Eye (tissue), 1 donor: ENCODE measurements at places on chromosomes 7 and 10.
A peak's percentile ranks its signal among the peaks of the same experiment; 100 is the strongest.

DNA sequence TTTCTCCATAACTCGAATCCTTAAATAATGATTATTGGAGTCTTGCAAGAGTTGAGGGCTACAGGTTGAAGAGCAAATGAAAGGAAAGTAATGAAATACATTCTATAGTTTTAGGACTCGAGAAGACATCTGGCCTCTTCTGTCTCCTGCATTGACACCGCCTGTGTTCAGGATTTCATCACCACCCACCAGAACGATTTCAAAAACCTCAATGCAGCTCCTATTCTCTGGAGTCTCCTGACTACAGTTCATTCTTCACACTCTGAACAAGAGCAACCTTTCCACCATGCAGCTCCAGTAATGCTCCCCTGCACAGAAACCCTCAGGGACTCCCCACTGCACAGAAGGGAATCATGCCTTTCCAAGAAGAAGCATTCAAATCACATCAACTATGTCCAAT lies 5.5 kb downstream of the IL15RA start:
- no peak for DNase-seq

DNA sequence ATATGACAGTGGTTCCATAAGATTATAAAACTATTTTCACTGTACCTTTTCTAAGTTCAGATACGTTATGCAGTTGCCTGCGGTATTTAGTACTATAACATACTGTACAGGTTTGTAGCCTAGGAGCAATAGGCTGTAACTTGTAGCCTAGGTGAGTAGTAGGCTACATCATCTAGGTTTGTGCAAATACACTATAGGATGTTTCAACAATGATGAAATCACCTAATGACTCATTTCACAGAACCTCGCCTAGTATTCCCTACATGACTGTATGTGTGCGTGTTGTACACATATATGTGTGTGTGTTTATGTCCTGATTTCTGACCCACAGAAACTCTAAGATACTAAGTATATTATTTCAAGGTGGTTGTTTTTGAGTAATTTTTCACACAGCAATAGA lies 139.0 kb downstream of the HERPUD2 start:
- no peak for DNase-seq

DNA sequence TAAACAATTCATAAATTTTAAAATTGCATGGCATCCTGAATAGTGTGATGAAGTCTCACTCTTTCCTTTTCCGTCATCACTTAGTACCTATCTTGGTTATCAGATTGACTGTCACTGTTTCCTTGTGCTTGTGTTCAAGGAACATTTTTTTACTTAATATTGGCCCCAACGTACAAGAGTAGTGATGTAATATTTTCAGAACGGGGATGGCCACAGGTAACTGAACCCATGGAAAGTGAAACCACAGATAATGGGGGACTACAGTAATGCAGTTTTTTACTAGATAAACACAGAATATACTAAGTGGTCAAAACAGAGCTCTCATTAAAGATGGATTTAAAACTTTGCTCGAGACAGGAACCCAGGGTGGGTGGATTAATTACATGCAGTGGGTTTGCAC lies 85.4 kb downstream of the MACC1 start:
- DNase-seq: no peak

GRCh38 chr7:130187360-130187759 lies 17.8 kb downstream of the TMEM209 start:
- DNase-seq: no peak

DNA sequence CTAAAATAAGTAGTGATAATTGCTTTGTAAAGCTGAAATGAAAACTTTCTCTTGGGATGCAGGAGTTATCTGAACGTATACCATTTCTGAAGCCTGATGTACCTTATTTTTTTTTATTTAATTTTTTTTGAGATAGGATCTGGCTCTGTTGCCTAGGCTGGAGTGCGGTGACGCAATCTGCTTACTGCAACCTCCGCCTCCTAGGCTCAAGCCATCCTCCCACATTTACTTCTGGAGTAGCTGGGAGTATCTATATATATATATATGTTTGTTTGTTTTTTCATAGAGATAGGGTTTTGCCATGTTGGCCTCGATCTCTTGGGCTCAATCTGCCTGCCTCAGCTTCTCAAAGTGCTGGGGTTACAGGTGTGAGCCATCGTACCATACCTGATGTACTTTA lies 2.4 kb downstream of the PMPCB start:
- DNase-seq: no peak

GRCh38 chr10:69071610-69072009 lies 16.3 kb upstream of the SRGN start:
- DNase-seq: no peak

DNA sequence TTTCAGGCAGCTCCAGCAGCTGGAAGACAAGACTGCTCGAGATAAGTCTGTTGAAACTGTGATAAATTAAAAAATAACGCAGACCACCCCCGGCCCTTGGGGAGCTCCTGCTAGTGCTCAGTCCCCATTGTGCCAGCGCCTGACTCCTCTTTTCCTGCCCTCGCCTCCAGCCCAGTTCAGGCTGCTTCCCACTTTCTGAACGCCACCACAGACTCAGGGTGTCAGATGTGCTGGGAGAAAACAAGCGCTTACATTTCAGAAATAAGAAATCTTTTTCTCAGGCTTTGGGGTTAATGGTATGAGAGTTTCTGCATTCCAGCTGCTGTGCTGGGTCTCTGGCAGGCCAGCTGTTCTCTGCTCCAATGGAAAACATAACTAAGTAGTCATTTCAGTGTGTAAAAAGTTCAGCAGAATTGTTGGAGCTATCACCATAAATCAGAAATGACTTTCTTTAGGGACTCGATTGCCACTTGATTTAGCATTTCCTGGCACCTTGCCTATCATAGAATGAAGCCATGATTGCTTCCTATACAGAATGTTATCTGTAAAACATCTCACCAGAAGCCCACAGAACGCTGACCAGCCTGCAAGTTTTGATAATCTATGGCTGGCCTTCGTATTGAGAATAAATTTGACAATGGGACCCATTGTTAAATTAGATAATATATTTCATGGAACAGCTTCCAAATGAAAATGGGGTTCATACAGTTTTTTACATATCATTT lies 257.0 kb upstream of the ZNF32 start:
- peak; percentile 40 for DNase-seq

DNA sequence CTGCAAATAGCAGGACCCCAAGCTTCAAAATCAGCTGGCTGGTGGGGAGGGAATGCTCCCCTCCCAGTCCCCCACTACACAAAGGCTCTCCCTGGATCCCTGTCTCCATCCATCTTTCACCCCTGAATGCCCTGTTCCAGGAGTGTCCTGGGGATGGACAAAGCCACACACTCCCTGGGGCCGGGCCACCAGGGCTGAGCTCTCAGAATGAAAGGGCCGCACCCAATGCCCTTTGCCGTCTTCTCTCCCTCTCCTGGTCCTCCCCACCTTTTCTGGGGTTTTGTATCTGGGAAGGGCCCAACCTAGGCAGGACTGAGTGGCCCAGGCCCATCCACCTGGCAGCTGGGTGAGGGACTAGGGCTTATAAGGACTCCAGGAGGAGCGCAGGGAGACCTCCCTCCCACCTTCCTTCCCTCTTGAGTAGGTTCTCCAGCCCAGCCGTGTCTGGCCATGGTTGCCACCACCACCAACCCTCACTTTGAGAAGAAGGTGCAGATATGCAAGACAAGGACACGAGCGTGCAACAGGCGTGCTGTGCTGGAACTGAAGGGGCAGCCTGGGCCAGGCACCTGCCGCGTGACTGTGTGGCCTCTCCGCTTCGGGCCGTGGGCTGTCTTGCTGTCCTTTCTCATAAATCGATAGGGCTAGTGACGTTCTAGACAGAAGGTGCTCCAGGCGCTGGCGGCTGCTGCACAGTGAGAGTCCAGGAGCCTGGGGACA lies 157.1 kb downstream of the TCERG1L start:
- DNase-seq: no peak

- no peak for DNase-seq
Measured at GRCh38 chr10:80946957-80947726, 409.4 kb downstream of the SH2D4B start.

DNA sequence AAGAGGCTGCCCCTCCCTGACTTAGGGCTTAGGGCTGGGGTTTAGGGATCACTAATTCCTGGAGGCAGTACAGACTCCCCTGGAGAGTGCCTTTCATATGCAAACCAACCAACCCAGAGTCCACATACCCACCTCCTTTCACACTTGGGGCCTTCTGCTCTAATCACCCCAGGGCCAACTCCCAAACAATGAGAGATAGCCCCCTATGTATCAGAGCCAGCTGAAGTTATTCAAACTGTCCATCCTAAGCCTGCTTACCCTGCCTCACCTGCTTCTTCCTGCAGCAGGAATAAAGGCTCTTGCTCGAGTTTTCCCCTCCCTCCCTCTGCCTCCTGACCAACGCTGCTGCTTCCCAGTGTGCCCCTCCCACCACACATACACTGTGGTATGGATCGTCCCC lies 51.8 kb upstream of the SLC35G1 start:
- DNase-seq: no peak

GRCh38 chr10:12656518-12657142 lies 307.3 kb downstream of the CAMK1D start:
- DNase-seq: no peak

GRCh38 chr10:80462299-80462980 lies 8.3 kb downstream of the TSPAN14 start:
- peak; percentile 46 for DNase-seq

- peak; percentile 8 for DNase-seq
Measured at GRCh38 chr10:26064106-26064505, 130.1 kb downstream of the MYO3A start.

DNA sequence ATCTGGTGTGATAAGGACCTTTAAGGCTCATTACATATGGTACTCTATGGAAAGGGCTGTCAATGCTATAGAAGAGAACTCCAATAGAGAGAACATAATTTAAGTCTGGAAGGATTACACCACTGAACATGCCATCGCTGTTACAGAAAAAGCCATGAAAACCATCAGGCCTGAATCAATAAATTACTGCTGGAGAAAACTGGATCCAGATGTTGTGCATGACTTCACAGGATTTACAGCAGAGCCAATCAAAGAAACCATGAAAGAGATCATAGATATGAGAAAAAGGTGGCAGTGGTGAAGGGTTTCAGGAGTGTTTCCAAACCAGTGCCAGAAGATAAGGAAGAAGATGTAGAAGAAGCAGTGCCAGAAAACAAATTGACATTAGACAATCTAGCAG lies 18.9 kb upstream of the GPR22 start:
- DNase-seq: no peak

DNA sequence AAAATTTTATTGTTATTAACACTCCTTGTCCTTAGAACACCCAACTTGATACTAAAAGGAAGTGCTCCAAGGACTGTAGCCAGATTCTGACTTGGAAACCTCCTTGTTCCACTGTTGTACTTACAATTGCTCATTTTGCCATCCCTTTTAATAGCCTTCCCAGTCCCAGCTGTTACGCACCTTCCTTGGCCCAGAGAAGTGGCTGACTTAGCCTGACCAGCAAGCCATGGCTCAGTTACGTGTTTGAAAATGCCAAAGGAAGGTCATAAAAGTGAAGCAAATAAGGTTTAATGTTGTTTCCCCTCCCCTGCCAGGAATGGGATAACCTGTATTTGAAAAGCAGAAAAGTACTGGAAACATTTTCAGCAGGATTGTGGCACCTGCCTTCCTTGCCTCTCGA lies 3.7 kb upstream of the ANKRD1 start:
- DNase-seq: no peak

- DNase-seq: no peak
Measured at GRCh38 chr10:128044961-128045832, 81.0 kb downstream of the MKI67 start.

DNA sequence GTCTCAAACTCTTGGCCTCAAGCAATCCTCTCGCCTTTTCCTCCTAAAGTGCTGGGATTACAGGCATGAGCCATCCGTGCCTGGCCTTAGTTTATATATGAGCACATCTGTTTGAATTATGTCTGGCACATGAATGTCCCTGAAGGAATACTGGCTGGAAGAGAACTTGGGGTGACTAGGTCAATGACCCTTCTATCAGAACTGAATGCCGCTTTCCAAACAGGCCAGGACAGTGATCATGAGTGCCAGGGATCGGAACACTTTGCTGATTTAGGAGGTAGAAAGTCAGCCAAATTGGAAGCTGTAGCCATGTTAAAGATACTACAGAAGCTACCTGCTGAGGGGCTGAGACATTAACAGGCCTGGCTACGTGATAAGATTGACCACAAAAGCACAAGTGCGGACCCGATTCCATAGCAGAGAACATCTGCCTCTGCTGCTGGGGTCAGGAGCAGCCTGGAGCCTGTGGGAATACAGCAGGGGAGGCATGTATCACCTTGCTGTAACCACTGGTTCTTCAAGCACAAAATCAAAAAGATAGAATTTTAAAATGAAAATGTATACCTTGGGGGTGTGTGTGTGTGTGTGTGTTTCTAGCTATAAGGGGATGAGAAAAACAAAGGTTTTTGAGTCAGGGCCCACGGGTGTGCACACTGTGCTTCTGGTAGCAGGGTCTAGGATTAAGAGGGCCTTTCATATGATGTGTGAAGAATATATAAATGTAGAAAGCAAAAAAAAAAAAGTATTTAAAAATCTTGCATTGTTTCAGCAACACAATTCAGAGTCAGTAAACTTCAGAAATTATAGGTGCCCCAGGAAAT lies 293.7 kb downstream of the BBS9 start:
- no peak for DNase-seq

- no peak for DNase-seq
Measured at GRCh38 chr10:95976362-95977229, 66.8 kb upstream of the CCNJ start.

- DNase-seq: peak; percentile 17
Measured at GRCh38 chr7:27030393-27031050, 65.3 kb downstream of the HOXA1 start.

DNA sequence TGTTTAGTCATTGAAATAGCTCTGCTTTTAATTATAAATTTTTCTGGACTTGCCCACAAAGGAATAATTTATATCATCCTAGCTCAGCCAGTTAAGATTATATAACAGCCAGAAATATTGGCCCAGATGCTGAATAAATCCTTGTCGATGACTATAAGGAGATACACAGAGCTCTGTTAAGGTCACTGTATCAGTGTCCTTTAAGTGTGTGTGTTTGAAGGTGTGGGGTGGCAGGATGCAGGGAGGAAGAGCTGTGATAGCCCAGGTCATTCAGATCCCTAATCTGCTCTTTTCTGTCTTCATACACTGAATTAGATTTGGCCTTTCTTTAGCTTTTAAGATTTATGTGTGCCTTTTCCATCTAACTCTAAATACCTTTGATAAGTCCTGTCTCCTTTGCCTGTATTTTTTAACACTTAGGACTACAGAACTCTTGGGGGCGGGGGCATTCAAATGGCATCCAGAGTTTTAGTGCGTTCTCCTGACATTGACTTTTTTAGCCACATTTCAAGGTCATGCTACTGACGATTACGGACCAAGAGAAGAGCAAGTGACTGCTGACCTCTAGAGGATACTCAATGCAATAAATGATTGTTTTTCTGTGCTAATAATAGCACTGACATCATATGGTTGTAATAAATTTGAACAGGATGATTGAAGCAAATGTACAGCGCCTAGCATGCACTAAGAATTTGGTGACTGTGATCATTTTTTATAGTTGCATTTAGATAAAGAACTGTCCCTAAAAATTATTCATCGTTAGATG lies 172.3 kb downstream of the CACNB2 start:
- DNase-seq: peak; percentile 76
